ENCODE measurements at places on chromosomes 4 and X.

GRCh38 chrX:115449742-115450141, 111.2 kb upstream of the PLS3 start:
- DNase-seq: no peak

DNA sequence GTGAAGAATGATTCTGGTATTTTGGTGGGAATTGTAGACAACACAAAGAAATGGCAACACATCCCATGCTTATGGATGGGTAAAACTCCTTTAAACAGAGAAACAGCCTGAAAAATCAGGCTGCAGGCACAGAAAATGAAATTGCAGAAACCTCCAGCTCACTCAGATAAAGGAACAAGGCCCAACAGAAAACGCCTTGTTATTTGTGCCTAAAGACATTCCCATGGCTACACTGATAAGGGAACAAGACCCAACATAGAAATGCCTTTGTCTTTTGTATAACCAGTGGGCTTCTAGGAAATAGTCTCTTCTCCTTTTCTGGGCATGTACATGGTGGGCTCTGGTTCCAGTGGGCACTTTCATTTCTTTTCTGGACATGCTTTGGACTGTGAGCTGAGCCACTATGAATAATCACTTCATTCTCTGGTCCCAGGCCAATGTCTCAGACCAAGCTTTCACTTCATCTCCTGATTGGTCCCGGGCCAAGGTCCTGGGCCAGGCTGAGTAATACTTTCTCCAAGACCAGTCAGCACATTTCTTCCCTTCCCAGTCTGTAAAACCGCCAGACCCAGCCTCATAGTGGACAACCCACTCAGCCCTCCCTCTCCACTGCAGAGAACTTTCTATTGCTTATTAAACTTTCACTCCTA, 160.5 kb downstream of the TBX22 start:
- no peak for DNase-seq

GRCh38 chrX:53440101-53440500, 5.9 kb upstream of the HSD17B10 start:
- DNase-seq: no peak

DNA sequence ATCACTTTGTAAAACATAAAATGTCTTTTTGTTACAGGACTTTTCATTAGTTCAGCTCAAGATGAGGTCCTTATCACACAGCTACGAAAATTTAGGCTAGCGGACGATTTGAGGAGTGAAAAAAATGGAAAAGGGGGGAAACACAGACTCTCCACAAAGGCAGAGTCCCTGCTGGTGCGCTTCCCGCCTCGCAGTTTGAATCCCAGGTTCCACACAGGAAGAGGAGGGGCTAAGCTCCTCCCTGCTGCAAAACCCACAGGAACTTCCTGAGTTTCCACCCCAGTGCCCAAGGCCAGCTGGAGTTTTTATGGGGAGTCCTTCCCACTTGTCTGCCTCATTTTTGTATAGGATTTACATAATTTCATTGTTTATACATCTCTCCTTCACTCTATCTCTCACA, 11.2 kb downstream of the ADAM29 start:
- no peak for DNase-seq

GRCh38 chrX:21972721-21973120, 32.2 kb downstream of the SMS start:
- DNase-seq: peak; percentile 77

DNA sequence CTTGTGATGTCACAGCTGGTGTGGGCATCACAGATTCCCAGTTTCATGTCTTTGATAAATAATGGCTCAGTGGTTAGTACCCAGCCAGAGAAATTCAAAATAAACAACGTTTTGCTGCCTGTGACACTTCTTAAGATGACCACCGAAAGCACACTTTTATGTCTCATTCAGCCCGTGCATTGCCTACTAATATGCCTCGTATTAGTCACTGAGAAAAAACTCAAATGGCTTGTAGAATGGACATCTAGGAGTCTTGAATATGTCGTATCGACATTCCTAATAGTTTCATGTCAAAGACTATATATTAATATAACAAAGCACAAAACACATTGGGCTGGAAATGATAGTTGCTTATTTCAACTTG, 103.9 kb upstream of the FAT1 start:
- no peak for DNase-seq

GRCh38 chr4:187354740-187355139, 631.1 kb upstream of the FAT1 start:
- DNase-seq: no peak

- no peak for DNase-seq
Measured at GRCh38 chr4:87391576-87392054, 627 bp upstream of the HSD17B11 start.

- no peak for DNase-seq
Measured at GRCh38 chr4:3354455-3354811, 61.6 kb downstream of the RGS12 start.

GRCh38 chrX:138917781-138918180, 206.3 kb upstream of the FGF13 start:
- DNase-seq: peak; percentile 8

GRCh38 chr4:185831125-185831815, 19.3 kb upstream of the SORBS2 start:
- no peak for DNase-seq

DNA sequence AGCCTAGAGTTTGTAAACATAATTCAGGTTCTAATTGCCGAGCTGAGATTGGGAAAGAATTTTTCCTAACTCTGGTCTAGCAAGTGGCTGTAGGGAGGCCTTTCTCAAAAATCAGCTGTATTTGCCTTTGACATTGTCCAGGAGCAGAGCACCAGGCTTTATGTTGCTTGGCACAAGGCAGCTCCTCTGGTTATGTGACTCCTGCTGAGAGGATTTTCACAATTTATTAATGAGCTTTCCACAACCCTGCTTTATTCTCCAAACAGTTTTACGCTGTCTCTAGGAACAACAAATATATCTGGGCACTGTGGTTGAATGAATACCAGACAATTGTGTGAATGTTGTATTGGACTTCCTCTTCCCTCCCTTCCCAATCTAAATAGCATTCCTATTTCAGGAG, 14.9 kb downstream of the LSM6 start:
- DNase-seq: no peak

- peak; percentile 32 for DNase-seq
Measured at GRCh38 chr4:48375651-48376304, 34.4 kb downstream of the SLAIN2 start.

All from A172 (cell line).